Vagina (tissue), 2 donors: ENCODE measurements at places on chromosomes 6 and 20.

DNA sequence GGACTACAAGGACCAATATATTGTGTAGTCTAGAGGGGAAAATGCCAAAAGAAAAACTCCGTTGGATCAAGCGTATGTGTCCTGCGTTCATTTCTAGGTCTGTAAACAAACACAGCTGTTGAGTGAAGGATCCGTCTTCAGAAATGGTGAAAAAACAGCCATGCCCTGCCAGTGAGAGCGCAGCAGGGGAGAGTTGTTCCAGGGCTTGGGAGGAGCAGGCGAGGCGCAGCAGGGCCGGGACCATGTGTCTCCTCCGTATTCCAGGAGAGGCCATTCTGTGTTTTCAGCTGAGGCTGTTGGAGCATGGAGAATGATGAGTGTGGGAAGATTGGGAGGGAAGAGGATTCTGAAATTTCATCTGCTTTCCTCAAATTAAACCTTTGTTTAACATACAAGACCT, 38.0 kb downstream of the BMP6 start:
- DNase-seq = no peak
- H3K27ac ChIP-seq = no peak overlapping the region
- H3K4me1 ChIP-seq = no peaks in the 10 kb centered on the region
- H3K27me3 ChIP-seq = no peaks in the 10 kb centered on the region

- no peak overlapping the region for H3K27ac ChIP-seq
- no peaks in the 10 kb centered on the region for H3K36me3 ChIP-seq
- H3K27me3 ChIP-seq = no peaks in the 10 kb centered on the region
- no peak for DNase-seq
- no peak overlapping the region for H3K4me3 ChIP-seq
Observed at GRCh38 chr6:1850121-1850839, 240.6 kb downstream of the FOXC1 start.

GRCh38 chr20:23596579-23597250, 9.0 kb downstream of the CST9 start:
- no peak overlapping the region for H3K27ac ChIP-seq
- DNase-seq = no peak
- H3K36me3 ChIP-seq = no peaks in the 10 kb centered on the region

DNA sequence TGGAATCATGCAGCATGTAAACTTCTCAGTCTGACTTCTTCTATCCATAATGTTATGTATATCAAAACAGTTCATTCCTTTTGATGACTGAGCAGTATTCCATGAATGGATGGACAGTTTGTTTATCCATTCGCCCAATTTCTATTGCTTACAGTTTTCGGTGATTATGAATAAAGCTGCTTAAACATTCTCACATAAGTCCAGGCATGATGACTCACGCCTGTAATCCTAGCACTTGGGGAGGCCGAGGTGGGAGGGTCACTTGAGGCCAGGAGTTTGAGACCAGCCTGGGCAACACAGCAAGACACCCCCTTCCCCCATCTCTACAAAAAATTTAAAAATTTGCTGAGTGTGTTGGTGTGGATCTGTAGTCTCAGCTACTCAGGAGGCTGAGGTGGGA, 22.9 kb upstream of the HMGA1 start:
- H3K4me3 ChIP-seq = no peak overlapping the region
- no peaks in the 10 kb centered on the region for H3K36me3 ChIP-seq
- no peak for DNase-seq
- no peaks in the 10 kb centered on the region for H3K4me1 ChIP-seq
- no peak overlapping the region for H3K27ac ChIP-seq

GRCh38 chr6:130585587-130585986, 219.8 kb downstream of the TMEM200A start:
- no peak overlapping the region for H3K27ac ChIP-seq
- no peaks in the 10 kb centered on the region for H3K36me3 ChIP-seq
- no peak overlapping the region for H3K4me3 ChIP-seq
- DNase-seq = no peak
- no peaks in the 10 kb centered on the region for H3K27me3 ChIP-seq
- H3K4me1 ChIP-seq = no peaks in the 10 kb centered on the region

GRCh38 chr20:9442858-9443257, 71.5 kb upstream of the LAMP5 start:
- no peak for DNase-seq
- H3K27ac ChIP-seq = no peak overlapping the region
- H3K27me3 ChIP-seq = no peaks in the 10 kb centered on the region
- H3K36me3 ChIP-seq = no peaks in the 10 kb centered on the region
- no peaks in the 10 kb centered on the region for H3K4me1 ChIP-seq

GRCh38 chr6:100664274-100665040, 199.7 kb upstream of the SIM1 start:
- H3K27ac ChIP-seq = no peak overlapping the region
- H3K36me3 ChIP-seq = no peaks in the 10 kb centered on the region
- no peaks in the 10 kb centered on the region for H3K4me1 ChIP-seq
- H3K4me3 ChIP-seq = no peak overlapping the region
- no peaks in the 10 kb centered on the region for H3K27me3 ChIP-seq

DNA sequence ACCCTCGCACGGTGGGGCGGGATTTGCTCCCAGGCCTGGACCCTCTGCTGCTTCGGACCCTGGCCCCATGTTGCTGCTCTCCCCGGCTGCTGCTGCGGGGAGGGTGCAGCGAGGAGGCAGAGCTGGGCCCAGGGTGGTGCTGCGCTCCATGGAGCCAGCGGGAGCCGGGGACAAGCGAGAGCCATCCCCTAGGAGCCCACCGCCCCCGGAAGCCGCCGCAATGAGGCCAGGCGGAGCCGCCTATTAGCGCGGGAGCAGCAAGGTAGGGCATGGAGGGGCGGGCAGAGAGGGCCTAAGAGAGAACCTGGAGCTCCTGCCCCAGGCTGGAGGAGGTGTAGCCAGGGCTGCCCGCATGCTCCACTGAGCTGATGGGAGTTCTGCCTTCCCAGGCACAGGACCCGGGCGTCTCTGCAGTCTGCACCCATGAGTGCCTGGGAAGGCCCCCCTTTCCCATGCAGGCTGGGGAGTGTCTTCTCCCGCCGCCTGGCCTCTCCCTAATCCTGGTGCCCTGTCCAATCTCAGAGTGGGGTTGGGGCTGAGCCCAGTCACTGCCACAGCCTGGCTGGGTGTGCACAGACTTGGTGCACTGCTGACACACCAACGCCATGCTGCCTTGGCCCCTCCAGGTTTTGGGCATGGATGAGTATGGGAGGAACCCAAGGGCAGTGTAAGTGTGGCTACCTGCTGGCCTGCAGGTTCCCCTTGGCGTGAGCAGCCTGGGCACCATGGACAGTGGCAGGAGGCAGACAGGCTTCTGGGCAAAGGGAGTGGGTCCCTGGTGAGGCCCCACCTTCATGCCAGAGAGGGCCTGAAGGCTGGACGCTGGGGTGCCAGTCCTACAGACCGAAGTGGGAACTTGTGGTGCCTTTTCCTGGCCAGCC, 360.6 kb upstream of the MAP3K7 start:
- no peak for DNase-seq
- H3K27me3 ChIP-seq = no peaks in the 10 kb centered on the region
- no peak overlapping the region for H3K27ac ChIP-seq
- no peak overlapping the region for H3K4me3 ChIP-seq
- H3K36me3 ChIP-seq = no peaks in the 10 kb centered on the region

DNA sequence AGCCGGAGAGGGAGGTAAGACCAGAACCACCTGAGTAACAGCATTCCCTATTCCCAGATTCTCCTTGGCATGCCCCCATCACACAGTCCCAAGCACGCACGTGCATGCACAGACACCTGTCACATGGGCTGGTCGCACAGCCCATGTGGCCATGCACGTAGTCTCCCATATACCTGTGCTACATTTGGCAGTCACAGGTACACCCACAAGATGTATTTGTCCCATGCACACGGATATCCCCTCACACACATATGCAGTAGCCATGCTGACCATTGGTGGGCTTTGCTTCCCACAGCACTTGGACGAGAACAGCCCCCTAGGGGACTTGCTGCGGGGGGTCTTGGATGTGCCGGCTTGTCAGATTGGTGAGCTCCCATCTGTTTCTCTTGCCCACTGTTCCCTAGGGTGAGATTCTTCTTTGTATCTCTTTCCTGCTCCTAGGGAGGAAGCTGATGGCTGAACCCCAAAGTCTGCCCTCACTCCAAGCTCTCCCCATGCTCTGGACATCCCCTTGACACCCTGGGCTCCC, 31.9 kb downstream of the PLCG1 start:
- H3K27ac ChIP-seq = peak overlapping the region; percentile 4
- H3K4me3 ChIP-seq = no peak overlapping the region
- no peaks in the 10 kb centered on the region for H3K36me3 ChIP-seq
- no peaks in the 10 kb centered on the region for H3K27me3 ChIP-seq

GRCh38 chr6:119267126-119267905, 82.2 kb downstream of the MAN1A1 start:
- no peak overlapping the region for H3K27ac ChIP-seq
- H3K4me3 ChIP-seq = no peak overlapping the region
- no peaks in the 10 kb centered on the region for H3K36me3 ChIP-seq
- DNase-seq = no peak
- H3K27me3 ChIP-seq = no peaks in the 10 kb centered on the region

- H3K27ac ChIP-seq = peak overlapping the region; percentile 97
- no peaks in the 10 kb centered on the region for H3K27me3 ChIP-seq
Observed at GRCh38 chr6:143844006-143844405, 868 bp downstream of the LTV1 start.

- H3K4me1 ChIP-seq = no peaks in the 10 kb centered on the region
- no peak for DNase-seq
- no peak overlapping the region for H3K4me3 ChIP-seq
- no peaks in the 10 kb centered on the region for H3K36me3 ChIP-seq
- H3K27me3 ChIP-seq = no peaks in the 10 kb centered on the region
Observed at GRCh38 chr20:4552075-4552640, 169.6 kb upstream of the PRND start.

DNA sequence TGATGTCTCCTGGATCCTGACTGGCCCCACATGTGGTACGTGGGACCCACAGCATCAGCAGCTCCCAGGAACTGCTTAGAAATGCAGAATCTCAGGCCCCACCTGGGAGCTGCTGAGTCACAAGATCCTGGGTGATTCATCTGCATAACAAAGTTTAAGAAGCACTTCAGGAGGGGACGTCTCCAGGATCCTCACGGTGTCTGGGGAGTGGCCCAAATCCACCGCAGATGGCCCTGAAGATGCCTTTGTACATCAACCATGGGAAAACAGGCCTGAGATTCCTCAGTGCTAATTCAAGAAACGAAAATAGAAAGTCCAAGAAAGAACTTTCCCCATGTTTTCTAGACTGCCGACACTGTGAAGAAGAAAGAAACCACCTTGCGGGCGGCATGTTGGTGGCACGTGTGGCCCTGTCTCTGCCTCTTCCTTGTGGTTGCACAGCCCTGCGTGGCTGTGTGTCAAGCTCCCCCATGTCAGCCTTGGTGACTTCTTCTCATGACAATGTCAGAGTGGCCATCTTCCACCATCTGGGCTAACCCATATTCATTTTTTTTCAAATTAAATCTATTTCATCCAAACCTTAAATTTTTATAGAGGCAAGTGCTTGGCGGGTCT, 26.1 kb downstream of the RRBP1 start:
- DNase-seq = no peak
- H3K4me3 ChIP-seq = no peak overlapping the region
- peak overlapping the region; percentile 1 for H3K27ac ChIP-seq
- peaks cover 16% of the 10 kb centered on the region for H3K36me3 ChIP-seq
- peaks cover 23% of the 10 kb centered on the region for H3K4me1 ChIP-seq
- no peaks in the 10 kb centered on the region for H3K27me3 ChIP-seq

GRCh38 chr6:54716877-54717276, 129.7 kb upstream of the FAM83B start:
- no peaks in the 10 kb centered on the region for H3K27me3 ChIP-seq
- H3K4me1 ChIP-seq = no peaks in the 10 kb centered on the region
- H3K4me3 ChIP-seq = no peak overlapping the region
- H3K36me3 ChIP-seq = no peaks in the 10 kb centered on the region
- no peak for DNase-seq

DNA sequence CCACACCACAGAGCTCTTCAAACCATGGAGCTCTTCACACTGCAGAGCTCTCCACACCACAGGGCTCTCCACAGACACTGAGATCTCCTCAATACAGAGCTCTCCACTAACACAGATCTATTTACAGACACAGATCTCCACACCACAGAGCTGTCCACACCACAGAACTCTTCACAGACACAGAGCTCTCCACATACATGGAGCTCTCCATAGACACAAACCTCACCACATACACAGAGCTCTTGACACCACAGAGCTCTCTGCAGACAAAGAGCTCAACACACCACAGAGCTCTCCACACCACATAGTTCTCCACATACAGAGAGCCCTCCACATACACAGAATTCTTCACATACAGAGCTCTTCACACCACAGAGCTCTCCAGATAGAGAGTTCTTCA, 53.0 kb downstream of the ERMARD start:
- H3K36me3 ChIP-seq = no peaks in the 10 kb centered on the region
- DNase-seq = peak; percentile 29
- H3K27ac ChIP-seq = no peak overlapping the region
- no peaks in the 10 kb centered on the region for H3K27me3 ChIP-seq
- H3K4me1 ChIP-seq = no peaks in the 10 kb centered on the region

GRCh38 chr20:56934888-56935287, 305.8 kb downstream of the TFAP2C start:
- no peaks in the 10 kb centered on the region for H3K27me3 ChIP-seq
- no peak overlapping the region for H3K27ac ChIP-seq
- no peak overlapping the region for H3K4me3 ChIP-seq
- DNase-seq = no peak

DNA sequence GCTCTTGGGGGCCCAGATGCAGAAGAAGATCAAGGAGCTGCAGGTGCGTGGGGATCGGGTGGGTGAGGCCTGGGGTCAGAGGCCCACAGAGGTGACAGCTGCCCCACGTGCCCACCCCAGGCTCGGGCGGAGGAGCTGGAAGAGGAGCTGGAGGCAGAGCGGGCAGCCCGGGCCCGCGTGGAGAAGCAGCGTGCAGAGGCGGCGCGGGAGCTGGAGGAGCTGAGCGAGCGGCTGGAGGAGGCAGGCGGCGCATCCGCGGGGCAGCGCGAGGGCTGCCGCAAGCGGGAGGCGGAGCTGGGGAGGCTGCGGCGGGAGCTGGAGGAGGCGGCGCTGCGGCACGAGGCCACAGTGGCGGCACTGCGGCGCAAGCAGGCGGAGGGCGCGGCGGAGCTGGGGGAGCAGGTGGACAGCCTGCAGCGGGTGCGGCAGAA, 41.5 kb downstream of the MYH7B start:
- no peak for DNase-seq
- H3K27me3 ChIP-seq = no peaks in the 10 kb centered on the region
- peaks cover 58% of the 10 kb centered on the region for H3K36me3 ChIP-seq
- H3K4me3 ChIP-seq = no peak overlapping the region
- H3K27ac ChIP-seq = no peak overlapping the region

DNA sequence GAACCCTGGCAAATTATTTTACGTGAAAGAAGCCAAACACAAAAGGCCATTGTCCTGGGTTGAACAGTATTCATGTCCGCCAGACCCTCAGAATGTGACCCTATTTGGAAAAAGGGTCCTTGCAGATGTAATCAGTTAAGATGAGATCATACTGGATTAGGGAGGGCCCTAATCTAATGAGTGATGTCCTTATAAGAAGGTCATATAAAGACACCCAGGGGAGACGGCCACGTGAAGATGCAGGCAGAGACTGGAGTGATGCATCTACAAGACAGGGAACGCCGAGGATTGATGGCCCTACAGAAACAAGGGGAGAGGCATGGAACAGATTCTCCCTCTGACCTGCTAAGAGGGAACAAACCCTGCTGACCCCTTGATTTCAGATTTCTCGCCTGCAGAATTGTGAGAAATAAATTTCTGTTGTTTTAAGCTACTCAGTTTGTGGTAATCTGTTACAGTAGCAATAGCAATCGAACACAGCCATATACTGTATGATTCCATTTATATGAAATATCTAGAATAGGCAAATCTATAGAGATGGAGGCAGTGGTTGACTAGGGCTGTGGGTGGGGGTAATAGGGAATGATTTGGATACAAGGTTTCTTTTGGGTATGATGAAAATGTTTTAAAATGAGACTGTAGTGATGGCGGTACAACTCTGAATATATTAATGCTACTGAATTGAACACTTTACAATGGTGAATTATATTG, 132.9 kb upstream of the NUP153 start:
- H3K36me3 ChIP-seq = no peaks in the 10 kb centered on the region
- no peak for DNase-seq
- H3K4me1 ChIP-seq = no peaks in the 10 kb centered on the region
- no peak overlapping the region for H3K4me3 ChIP-seq
